ENCODE measurements at places on chromosomes 3 and 15.
A peak's percentile ranks its signal among the peaks of the same experiment; 100 is the strongest.

DNA sequence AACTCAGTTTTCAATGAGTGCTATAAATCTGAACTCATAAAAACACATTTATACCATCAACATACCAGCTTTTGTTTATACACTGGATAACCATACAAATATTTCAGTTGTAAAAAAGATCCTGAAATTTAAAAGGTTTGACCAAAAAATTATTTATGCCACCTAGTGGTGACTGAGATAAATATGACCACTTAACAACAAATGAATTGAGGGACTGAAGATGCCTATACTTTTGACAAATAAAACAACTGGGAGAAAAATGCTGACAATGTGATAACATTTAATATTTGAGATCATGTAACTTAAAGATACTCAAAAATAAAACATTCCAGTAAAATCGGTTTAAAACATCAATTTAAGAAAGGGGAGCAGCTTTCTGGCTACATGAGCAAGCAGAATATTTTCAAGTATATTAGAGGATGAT lies 30.4 kb downstream of the ATG3 start:
- no peak for ATAC-seq

DNA sequence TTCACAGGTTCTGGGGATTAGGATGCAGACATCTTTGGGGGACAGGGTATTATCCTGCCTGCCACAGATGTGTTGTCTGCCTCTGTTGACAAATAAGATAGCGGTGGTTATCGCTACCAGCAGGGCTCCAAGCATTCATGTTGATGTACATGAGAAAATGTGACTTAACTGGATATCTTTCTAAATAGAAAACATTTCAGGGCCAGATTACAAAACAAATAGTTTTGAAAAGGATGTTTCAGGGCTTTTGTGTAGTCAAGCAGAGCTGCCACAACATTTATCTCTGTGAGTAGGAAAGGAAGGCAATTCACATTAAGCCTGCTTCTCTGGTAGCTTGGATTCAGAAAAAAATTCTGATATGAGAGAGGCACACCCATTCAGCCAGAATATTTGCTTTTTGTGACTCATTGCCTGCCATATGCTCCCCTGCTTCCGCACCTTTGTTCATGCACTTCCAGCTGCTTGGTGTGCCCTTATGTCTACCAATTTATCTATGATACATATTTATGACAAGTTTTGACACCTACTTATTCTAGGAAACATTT lies 22.8 kb downstream of the PLS1 start:
- ATAC-seq, result no peak

- no peak for ATAC-seq
These were observed 15.3 kb upstream of the STRIT1 start for GRCh38 chr3:155308831-155309230.

DNA sequence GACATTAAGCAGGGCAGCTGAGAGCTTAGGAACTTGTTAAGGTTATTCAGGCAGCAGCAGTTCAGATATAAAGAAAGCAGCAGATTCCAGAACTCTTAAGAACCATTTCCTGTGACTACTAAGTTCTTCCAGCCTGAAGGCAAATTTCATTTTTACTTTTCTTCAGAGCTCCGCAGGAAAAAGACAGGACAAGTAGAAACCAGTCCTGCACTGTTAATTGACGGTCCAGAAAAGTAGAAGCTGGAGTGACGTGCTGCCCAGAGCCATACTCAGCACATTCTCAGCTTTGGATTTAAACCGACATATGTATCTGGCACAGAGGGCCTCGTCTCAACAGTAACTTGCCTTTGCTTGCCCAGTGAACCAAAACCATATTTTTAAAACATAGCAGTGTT lies 219.4 kb upstream of the STRIT1 start:
- no peak for ATAC-seq

DNA sequence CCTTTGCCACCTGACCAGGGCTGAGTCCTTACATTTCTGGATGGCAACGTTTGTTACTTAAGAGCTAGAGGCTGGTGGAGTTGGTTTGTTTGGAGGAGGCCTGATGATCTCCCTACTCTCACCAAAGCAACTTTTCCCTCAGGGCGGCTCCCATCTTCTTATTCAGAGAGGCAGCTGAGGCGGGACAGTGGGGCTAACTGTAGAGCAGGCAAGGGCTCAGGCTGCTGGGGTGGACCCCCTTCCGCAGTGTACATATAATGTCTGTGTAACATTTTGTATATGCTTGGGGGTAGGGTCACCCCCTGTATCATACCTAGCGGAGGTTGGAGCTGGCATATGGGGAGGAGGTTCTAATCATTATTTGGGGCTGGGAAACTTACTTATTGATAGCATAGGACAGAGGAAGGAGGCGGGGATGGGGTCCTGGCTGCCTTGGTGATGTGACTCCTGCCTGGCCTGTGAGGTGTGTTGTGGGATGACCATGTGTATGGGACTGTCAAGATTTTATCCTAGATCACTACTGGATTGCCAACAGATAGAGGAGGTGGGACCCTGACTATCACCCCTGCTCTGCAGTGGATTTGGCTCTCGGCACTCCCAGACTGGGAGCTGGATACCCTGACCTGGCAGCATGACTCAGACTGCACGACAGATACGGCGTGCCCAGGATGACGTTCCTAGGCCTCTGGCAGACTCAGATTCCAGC lies 52.5 kb upstream of the UBE2Q2 start:
- no peak for ATAC-seq

- no peak for ATAC-seq
These were observed 1.1 kb upstream of the MINAR1 start for GRCh38 chr15:79430901-79431635.

DNA sequence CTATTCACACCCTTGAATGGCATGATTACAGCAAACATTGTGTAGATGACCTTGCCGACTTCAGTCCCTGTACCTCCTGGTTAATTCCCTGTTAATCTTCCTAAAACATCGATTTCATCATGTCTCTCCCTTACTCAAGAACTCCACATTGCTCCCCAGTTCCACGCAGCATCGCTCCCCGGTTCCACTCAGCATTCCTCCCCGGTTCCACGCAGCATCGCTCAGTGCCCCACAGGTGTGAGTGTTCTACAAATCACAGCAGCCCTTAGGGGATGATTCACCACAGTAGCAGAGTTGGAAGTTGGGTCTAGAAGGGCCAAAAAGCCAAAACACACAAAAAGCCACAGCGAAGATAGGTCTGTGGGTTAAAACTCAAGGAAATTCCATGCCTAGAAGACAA lies 8.6 kb upstream of the TNK2 start:
- ATAC-seq, result no peak

GRCh38 chr3:187740421-187741399 lies 4.6 kb downstream of the BCL6 start:
- peak; percentile 22 for ATAC-seq

- peak; percentile 74 for ATAC-seq
These were observed 71.9 kb downstream of the MGLL start for GRCh38 chr3:127750226-127751031.

DNA sequence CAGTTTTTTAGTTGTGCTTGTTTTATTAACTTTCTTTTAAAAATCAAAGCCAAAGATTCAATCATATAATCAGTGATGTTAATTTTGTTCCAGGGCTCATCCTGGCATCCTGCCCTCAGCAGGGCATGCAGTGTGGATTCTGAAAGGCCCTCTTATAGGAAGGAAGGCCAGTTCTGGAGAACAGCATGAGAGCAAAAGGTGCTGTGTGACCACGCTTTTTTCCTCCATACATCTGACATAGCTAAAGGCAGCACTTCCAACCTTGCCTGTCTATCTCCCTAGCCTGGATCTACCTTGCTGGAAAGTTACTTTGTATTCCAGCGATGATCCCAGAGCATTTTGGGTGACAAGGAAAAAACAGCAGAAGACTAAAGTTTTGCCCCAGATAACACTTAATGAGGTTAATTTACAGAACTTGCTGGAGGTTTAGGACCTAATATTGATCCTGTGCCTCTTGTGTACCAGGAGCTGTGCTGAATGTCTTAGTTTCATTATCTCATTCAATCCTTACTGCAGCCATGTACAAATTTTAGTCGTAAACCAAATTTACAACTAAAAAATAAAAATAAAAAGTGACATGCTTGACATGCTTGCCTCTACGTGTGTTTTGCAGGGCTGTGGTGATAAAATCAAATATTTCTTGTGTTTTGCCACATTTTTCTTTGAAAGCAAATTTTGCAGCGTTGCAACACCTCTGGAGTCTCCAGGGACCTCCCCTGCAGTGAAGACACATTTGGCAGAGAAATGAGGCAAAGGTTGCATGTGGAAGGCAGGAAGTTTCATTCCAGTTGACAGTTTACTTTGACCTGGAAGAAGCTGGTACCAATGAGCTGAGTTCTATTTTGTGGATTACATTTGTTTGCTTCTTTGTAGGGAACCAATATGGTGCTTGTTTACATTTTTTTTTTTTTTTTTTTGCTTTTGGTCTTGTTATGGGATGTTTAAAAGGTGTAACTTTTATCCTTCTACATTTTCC lies 13.2 kb downstream of the IL1RAP start:
- ATAC-seq, result no peak

DNA sequence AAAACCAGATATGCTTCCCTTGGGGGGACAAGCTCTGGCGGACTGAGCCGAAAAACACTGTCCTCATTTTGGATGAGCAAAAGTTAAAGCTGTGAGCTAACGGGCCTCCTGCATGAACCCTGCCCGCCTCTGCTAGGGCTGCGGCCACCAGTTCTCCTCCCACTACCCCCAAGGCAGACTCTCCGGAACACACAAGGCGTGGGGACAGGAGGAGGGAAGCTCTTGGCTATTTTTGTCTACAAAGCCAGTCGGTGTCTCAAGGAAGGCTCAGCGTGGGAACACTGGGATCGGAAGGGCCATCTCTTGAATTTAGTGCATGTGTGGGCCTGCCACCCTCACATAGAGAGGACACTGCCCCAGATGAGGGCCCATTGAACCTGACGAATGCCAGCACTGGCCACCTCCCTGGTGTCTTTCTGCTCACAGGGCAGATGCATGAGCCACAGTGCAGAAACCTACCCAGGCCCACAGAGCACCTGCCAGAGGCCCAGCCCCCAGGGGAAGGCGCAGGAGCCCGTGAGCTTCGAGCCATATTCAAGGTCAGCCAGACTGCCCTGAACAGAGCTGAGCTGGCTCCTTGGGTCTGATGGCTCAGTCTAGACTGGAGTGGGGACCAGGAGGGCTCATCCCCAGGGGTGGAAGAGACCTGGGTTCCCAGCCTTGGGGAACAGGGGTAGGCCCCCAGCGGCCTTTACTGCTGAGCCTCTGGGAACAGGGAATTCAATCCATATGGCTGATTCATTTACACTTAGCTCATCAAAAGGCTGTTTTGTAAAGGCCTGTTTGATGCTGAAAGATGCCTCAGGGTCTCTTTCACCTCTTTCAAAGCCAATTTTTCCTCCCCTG lies 38.3 kb downstream of the HCN4 start:
- no peak for ATAC-seq

- peak; percentile 34 for ATAC-seq
These were observed 3.8 kb upstream of the LIPC start for GRCh38 chr15:58427987-58428386.

- no peak for ATAC-seq
These were observed 45.1 kb downstream of the NOX5 start for GRCh38 chr15:69059557-69059943.

DNA sequence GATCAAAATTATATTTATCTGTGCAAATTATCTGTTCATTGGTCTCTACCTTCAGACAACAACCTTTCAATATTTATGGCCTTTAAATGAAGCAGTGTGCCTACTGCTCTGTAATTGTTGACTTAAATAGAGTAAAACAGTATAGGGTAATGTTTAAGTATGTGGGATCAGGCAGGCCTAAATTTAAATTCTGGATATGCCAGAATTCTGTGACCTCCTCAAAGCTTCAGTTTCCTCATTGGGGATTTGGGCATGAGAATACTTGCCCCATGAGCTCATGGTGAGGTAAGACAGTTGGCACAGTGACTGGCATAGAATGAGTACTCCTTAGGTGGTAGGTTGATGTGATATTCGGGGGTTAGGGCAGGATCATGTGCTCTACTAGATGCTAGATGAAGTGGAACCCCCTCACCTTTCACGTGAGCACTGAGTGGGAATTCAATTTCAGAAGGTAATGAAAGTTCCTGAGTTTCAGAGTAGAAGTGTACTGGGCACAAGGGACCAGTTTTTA lies 14.9 kb downstream of the ARL8B start:
- peak; percentile 67 for ATAC-seq

- no peak for ATAC-seq
These were observed 11.4 kb downstream of the ZIC1 start for GRCh38 chr3:147420353-147421183.

GRCh38 chr3:125003369-125003853 lies 52.4 kb downstream of the HEG1 start:
- no peak for ATAC-seq

DNA sequence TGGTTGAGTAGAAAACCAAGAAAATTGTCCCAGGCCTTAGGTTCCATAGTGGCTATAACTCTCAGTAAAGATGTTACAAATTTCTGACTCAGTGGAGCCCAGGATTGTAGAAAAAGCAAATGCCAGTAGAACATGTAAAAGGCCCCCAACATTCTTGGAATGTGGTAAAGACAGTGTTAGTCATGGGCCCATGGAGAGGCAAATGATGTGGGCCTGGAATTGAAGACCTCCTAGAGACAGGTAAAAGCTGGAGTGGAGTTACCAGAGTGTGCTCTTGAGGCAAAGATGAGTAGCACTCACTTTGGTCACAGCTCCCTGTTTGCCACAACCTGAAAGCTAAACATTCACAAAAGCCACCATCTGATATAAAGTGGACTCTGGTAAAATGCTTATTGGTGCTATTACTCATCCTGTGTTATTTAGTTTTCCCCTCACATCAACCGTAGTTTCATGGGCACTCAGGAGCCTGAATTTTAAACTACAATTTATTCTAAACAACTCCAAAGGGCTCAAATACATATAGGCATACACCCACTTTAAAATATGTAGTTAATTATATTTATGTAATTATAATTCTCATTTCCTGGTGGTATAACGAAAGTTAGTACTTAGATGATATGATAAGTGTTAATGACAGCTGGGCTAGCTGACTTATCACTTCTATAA lies 359.6 kb upstream of the NECTIN3 start:
- ATAC-seq, result no peak

DNA sequence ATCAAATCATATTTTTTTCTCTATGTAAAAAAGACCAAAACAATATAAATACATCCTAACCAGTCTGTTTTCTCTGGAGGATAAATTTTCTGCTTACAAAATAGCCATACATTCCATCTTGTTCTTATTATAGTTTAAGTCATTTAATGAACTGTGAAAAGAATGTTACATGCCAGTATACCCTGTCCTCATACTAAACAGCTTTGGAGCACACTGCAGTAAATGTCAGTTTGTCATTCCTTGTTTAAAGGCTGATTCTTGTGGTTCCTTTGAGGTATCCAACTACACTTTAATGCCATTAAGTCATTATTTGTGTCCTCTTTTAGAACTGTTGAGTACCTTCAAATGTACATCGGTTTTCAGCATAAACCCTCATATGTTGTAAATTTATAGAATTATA lies 52.7 kb upstream of the DCBLD2 start:
- no peak for ATAC-seq

DNA sequence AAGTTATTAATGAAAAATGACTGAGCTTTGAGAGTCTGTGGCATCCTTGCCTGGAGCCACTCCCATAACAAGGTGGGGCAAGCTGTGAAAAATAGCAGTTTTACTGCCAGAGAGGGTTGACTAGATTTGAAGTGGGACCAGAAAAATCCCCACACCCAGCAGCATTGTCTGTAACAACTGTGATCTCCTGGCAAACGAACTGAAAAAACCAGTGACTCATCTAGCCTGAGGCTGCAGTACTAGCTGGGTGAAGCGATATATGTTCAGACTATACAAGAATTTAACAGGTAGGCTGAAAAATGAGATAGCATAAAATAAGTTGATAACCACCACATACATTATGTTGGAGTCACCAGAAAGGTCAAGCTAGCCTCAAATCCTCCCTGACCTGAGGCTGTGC lies 64.0 kb downstream of the DPH6 start:
- no peak for ATAC-seq

- no peak for ATAC-seq
These were observed 1010.8 kb downstream of the FHIT start for GRCh38 chr3:60240492-60240891.

Data from stimulated activated memory B cell treated with anti-CD40 and anti-IgM and Interleukin-4, amounts not matched to agents 10 μg/mL and 1 μg/mL and 100 μg/mL, for 72 hours (primary cell).